ENCODE measurements at places on chromosomes 7 and 10.

- H3K27me3 ChIP-seq: no peaks in the 10 kb centered on the region
- H3K27ac ChIP-seq: no peak overlapping the region
- H3K4me3 ChIP-seq: no peak overlapping the region
- H3K4me1 ChIP-seq: no peaks in the 10 kb centered on the region
Measured at GRCh38 chr10:20109613-20110012, 293.4 kb downstream of the PLXDC2 start.

DNA sequence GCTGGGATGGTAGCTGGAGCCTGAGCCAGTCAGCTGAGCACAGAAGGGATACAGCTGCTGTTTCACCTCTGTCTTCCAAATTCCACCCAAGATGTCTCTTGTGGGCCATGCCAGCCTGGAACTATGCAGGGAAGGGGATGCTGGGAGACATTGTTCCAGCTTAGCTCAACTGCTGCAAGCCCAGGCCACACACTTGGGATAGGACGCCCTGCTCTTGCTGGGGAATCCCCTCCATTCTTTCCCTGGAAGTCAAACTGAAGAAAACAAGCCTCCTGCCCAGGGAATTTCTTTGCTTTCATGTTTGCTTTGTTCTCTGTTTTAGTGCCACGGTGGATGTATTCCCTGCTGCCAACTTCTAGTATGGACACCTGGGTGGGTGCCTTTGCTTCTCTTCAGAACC, 55.2 kb upstream of the CDK13 start:
- H3K27me3 ChIP-seq: no peaks in the 10 kb centered on the region
- no peak overlapping the region for H3K27ac ChIP-seq
- H3K36me3 ChIP-seq: no peaks in the 10 kb centered on the region
- H3K4me3 ChIP-seq: no peak overlapping the region
- no peak for DNase-seq

DNA sequence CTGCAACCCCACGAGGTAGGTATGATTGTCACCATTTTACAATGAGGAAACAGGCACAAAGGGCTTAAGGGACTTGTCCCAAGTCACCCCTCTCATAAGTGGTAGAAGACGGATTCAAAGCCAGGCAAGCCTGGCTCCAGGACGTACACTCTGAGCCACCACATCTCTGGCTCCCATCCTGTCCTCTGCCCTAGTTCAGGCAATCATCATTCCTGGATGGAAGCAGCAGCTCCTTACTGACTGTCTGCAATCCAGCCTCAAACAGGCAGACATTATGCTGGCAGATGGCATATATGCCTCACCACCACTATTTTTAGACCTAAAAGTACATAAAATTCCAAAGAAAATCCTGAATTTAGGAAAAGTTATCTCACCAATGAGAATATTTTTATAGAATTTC, 100.7 kb downstream of the USP6NL start:
- no peaks in the 10 kb centered on the region for H3K4me1 ChIP-seq
- no peak overlapping the region for H3K4me3 ChIP-seq

GRCh38 chr7:131011432-131011742, 277.4 kb upstream of the KLF14 start:
- peak overlapping the region; percentile 46 for H3K27ac ChIP-seq
- DNase-seq: no peak
- H3K27me3 ChIP-seq: no peaks in the 10 kb centered on the region
- peak overlapping the region; percentile 7 for H3K4me3 ChIP-seq

DNA sequence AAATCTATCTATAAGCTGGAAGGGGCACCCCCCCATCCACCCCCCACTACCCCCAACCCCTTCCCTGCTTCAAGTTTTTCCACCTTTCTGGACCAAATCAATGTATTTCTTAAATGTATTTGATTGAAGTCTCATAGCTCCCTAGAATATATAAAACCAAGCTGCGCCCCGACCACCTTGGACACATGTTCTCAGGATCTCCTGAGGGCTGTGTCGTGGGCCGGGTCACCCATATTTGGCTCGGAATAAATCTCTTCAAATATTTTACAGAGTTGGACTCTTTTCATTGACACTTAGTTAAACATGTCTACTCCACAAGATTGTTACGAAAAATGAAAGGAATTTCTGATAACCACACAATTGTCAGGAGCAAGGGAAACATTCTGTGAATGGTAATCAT, 215.6 kb downstream of the ADARB2 start:
- no peak overlapping the region for H3K27ac ChIP-seq
- no peak overlapping the region for H3K4me3 ChIP-seq
- H3K4me1 ChIP-seq: no peaks in the 10 kb centered on the region
- no peaks in the 10 kb centered on the region for H3K27me3 ChIP-seq

DNA sequence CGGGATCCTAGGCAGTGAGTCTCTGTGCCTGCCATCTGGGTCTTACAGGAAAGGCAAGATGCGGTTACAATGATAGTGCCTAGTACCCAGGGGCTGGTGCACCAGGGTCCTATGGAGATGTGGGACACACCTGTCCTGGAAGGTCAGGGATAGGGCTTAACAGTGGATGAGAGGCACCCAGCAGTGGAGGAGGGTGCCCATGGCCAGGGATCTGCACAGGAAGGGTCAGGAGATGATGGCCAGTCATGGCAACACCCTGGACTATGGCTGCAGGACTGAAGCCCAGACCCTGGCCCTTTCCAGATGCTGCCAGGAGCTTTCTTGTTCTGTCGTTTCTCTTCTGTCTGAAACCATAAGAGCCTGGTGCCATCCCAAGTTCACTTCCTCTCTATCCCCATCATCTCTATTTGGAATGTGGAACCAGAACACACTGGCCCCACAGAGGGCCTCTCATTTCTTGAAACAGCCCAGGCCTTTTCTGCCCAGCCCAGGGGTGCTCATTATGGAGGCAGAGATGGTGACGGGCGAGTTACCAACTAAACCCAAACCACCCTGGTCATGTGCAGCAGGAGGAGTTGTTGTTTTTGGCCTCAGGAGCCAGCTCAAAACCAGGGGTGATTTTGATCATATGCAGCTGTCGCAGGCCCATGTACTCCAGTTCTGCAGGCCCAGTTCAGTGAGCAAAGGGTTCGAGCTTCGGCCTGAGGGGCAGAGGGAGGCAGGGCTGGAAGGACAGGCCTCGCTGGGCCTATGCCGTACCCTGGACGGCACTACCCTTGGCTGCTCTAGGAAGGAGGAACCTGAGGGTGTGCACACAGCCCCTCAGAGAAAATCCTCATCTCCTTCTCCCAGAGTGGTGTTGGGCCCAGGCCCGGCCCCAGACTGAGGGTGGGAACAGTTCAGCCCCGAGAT, 52.6 kb upstream of the GDF10 start:
- H3K4me3 ChIP-seq: no peak overlapping the region
- no peaks in the 10 kb centered on the region for H3K36me3 ChIP-seq
- H3K27ac ChIP-seq: no peak overlapping the region

All from naive thymus-derived CD4-positive, alpha-beta T cell (primary cell).